Activated gamma-delta T cell treated with Interleukin-2 at 50 U/mL for 16 hours (primary cell): ENCODE measurements at places on chromosomes 3 and 15.

GRCh38 chr3:23785097-23785645 is 20.6 kb upstream of the UBE2E1 start:
- no peak for DNase-seq

GRCh38 chr3:42403737-42404136 is 6.7 kb downstream of the LYZL4 start:
- DNase-seq: no peak

DNA sequence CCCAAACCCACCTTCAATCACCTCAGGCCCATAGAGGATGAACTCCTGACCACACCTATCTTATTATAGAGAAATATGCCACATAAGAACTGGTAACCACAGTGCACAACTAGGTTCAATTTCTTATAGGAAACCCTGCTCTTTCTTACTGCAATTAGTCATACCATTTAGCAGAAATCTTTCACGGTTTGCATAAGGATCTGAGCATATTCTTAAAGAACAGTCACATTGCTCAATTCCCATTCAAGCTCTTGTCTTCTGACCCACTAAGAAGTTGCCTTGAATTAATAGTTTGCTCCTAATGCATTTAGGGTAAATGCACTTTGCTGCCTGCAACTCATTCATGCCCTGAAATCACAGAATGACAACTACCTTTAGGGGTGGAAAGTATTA is 9.2 kb downstream of the ERC2 start:
- DNase-seq: no peak

DNA sequence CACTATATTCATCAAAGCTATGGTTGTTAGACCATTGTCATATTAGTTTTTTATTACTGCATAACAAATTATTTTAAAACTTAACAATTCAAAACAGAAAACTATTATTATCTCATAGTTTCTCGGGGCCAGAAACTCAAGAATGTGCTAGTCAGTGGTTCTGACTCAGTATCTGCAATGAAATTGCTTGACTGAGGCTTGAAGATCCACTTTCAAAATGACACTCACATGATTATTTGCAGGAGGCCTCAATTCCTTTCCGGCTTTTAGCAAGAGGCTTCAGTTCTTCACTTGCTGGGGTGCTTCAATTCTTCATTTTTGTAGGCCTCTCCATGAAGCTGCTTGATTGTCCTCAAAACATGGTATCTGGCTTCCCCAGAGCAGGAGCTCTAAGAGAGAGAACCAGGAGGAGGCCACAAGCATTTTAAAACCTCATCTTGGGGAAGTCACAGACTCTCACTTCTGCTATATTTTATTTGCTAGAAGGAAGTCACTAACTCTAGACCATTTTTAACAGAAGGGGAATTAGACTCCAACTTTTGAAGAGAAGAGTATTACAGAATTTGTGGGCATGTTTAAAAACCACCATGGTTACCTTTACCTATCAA is 383.7 kb downstream of the MFSD1 start:
- DNase-seq: no peak

- DNase-seq: no peak
Observed at GRCh38 chr3:120855665-120856437, 52.2 kb upstream of the STXBP5L start.

- DNase-seq: no peak
Observed at GRCh38 chr3:4724051-4724629, 231.0 kb downstream of the ITPR1 start.

DNA sequence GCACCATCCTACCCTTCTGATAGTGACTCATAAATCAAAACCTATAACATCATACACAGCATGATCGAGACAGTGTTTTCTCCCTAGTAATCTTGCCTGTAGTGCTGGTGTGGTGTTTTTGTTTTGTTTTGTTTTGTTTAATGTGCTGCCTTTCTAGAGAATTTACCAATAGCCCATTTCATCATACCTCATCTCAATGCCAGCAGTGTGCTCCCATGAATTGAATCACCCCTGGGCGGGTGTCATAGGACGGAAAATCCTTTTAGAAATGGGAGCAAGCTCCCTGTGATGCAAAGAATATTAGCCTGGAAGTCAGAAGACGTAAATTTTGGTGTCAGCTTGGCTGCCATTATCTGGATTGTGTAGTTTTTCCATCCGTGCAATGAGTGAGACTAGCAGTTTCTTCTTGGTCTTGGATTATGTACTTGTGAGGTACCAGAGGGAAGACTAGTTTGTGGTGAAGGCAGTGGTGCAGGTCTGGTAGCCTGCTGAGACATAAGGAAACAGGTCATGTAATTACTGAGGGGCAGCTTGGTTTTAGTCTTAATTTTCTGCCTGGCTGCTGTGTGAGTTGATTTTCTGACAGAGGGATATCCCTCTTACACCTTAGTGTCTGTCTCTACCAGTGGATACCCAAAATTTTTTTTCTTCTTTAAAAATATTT is 29.9 kb downstream of the IGSF10 start:
- no peak for DNase-seq

DNA sequence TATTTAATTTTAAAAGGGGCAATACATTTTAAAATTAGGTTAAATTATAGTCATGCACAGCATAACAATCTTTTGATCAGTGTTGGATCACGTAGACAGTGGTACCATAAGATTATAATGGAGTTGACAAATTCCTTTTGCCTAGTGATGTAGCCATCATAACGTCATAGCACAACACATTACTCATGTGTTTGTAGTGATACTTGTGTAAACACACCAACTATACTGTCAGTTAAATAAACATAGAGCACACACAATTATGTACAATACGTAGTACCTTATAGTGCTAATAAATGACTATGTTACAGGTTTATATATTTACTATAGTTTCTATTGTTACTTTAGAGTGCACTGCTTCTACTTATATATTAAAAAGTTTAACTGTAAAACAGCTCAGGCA is 31.2 kb downstream of the FOXB1 start:
- DNase-seq: no peak

- DNase-seq: no peak
Observed at GRCh38 chr3:5616873-5617272, 429.4 kb downstream of the EDEM1 start.

DNA sequence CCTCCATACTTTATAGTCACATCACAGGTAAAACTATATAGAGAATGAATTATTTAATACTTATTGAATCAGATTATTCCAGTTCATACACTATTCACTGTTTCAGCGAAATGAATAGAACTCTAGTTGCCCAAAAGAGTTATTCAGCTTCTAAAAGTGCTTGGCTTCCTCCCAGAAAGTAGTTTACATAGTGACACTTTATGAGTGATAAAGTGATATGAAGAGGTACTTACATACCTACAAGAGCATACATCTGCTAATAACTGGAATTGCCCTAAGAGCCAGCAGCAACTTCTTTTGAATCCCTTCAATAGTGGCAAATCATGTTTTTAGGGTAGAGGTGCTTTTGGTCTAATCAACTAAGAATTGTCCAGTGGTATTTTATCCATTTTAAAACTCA is 635.1 kb upstream of the AGTR1 start:
- DNase-seq: no peak

GRCh38 chr3:32297366-32297765 is 58.9 kb downstream of the CMTM8 start:
- peak; percentile 40 for DNase-seq

GRCh38 chr3:197029511-197030167 is at the start of gene MELTF:
Gene MELTF (minus strand): TSS chr3:197029817. CDS start chr3:197029702, 115 bp downstream.
- DNase-seq: peak; percentile 67

GRCh38 chr15:44728576-44729407 is 7.5 kb upstream of the TRIM69 start:
- DNase-seq: peak; percentile 90

- no peak for DNase-seq
Observed at GRCh38 chr3:139771331-139771730, 93.6 kb upstream of the NMNAT3 start.

- no peak for DNase-seq
Observed at GRCh38 chr3:139836698-139837464, 98.1 kb upstream of the CLSTN2 start.

DNA sequence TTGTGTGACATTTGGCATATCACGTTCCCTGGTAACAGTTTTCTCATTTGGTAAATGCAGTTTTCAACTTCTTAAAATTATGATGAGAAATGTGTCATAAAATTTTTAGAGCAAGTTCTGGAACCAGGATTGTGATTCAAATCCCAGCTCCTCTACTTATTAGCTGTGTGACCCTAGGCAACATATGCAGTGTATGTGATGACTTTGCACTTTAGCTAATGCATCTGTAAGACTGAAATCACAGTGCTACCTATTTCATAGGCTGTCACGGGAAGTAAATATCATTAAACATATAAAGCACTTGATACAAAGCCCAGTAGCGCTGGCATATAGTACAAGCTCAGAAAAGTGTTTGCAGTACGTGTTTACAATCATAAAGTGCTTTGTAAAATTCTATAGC is 419.4 kb downstream of the GRM7 start:
- no peak for DNase-seq

GRCh38 chr3:182063742-182064141 is 352.0 kb downstream of the SOX2 start:
- DNase-seq: no peak

GRCh38 chr3:25427155-25427554 is 908 bp upstream of the RARB start:
- no peak for DNase-seq

DNA sequence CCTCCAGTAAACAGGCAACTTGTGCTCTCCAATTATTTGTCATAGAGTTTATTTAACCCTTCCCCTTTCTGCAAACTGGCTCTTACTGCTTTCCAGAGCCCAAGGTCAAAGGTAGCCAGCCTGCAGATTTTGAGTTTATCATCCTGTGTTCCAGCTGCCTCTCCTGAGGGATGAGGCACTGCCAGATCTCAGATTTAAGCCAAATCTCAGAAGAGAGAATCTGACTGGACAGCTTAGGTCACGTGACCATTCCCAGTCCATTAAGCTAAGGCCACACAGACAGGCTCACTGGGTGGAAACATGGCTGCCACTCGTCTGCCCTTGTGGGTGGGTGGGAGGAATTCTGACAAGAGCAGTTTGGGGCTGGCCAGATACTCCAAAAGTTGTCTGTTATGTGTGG is 8.6 kb upstream of the SIAH2 start:
- DNase-seq: no peak

- no peak for DNase-seq
Observed at GRCh38 chr3:30263238-30263924, 343.0 kb upstream of the TGFBR2 start.

DNA sequence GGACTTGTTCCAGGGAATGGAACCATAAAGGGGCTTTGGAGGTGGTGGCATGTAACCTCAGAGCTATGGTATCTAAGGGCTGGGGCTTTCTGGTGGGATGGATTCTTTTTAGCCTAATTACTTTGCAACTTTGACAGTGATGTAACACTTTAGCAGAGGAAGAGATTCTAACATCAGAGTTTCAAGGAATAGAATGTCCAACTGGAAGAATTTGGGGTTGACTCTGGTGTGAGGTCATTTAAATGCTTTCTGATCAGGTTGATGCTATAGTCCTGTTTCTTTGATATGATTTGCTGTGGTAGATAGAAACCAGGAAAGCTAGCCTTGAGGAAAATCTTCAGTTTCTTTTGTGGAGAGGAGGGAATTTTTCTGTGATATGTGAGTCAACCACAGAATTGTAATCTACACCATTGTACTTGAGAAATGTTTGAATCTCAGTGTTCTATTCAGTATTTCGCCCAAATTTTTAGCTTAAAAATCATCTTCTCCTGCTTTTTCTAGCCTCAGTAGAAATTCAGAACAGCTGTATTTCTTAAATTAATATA is 40.0 kb downstream of the ATP2C1 start:
- no peak for DNase-seq
